ENCODE measurements at places on chromosomes 1 and 21. TPM values are rescaled to one million over a fixed set of nuclear protein-coding genes. Genes with fewer than 3 reads are reported as not detected.

PTGFRN gene
- 31.1 TPM for polyA plus RNA-seq

AGRN gene
- polyA plus RNA-seq = 287 TPM

WDR77 gene
- 44.7 TPM for polyA plus RNA-seq

ELF3 gene
- 117 TPM for polyA plus RNA-seq

UBE2U gene
- not detected for polyA plus RNA-seq

MED8 gene
- 41.8 TPM for polyA plus RNA-seq

COL6A1 gene
- 378 TPM for polyA plus RNA-seq

KRTAP10-2 gene
- not detected for polyA plus RNA-seq

VPS26C gene
- polyA plus RNA-seq = 43.2 TPM

SIM2 gene
- polyA plus RNA-seq = 31.1 TPM

POU3F1 gene
- polyA plus RNA-seq = 1.0 TPM

ANGPTL1 gene
- polyA plus RNA-seq = 8.3 TPM

KCNK1 gene
- 7.6 TPM for polyA plus RNA-seq

Data from left renal cortex interstitium (tissue), 4 donors.